ENCODE measurements at places on chromosomes 12 and 14. TPM values are rescaled to one million over a fixed set of nuclear protein-coding genes. Genes with fewer than 3 reads are reported as not detected.
A peak's percentile ranks its signal among the peaks of the same experiment; 100 is the strongest.

GRCh38 chr14:68471029-68471963, 321.6 kb downstream of the ZFP36L1 start:
- DNase-seq: no peak

GRCh38 chr12:46560089-46560488, 187.5 kb upstream of the SLC38A2 start:
- DNase-seq: peak; percentile 35

- peak; percentile 8 for DNase-seq
Observed at GRCh38 chr12:30110958-30111586, 327.3 kb upstream of the TMTC1 start.

GRCh38 chr12:124550123-124551089, 17.0 kb downstream of the NCOR2 start:
- DNase-seq: peak; percentile 44

The FGF6 gene
- not detected for total RNA-seq

DNA sequence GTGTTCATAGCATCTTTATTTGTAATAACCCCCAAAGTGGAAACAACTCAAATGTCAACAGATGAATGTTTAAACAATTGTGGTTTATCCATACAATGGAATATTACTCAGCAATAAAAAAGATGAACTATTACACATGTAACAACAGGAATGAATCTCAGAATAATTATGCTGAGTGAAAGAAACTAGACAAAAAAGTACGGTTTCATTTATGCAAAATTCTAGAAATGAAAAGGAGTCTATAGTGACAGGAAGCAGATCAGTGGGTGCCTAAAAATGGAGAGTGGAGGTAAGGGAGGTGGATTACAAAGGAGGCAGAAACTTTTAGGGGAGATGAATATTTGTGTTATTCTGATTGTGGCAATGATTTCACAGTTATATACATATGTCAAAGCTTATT, 4.8 kb downstream of the PRKCH start:
- no peak for DNase-seq

GRCh38 chr12:3935078-3935477, 61.9 kb upstream of the PARP11 start:
- DNase-seq: no peak

The VWF gene
- total RNA-seq: 0.26 TPM

- no peak for DNase-seq
Observed at GRCh38 chr12:96371790-96372699, 28.2 kb downstream of the CDK17 start.

The PLEK2 gene
- total RNA-seq: 111 TPM

DNA sequence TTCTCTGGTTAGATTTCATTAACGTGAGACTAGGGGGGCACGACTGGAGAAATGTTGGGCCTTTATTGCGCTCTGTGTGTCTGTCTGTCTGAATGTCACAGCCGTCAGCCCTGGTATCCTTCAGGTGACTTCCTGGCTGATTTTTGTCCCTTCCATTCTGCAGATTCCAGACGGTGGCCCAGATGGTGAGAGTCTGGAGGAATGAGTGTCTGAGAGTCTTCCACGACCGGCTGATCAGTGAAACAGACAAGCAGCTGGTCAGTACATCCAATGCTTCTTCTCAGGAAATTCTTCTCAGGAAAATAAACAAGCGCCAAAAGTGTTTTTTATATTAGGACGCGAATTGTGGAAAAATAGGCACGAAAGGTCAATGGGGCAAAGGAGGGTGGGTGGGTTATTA, 93.5 kb downstream of the CCDC92 start:
- DNase-seq: no peak

GRCh38 chr12:79566452-79567174, 124.2 kb downstream of the PAWR start:
- peak; percentile 93 for DNase-seq

- DNase-seq: peak; percentile 82
Observed at GRCh38 chr12:111443586-111443985, 37.9 kb downstream of the SH2B3 start.

The FLVCR2 gene
- 2.8 TPM for total RNA-seq

Data from bronchial epithelial cell (primary cell).